COLO829 (cell line): ENCODE measurements at places on chromosomes 4 and X.

- no peak for DNase-seq
Observed at GRCh38 chr4:182231496-182231895, 11.7 kb upstream of the TENM3 start.

DNA sequence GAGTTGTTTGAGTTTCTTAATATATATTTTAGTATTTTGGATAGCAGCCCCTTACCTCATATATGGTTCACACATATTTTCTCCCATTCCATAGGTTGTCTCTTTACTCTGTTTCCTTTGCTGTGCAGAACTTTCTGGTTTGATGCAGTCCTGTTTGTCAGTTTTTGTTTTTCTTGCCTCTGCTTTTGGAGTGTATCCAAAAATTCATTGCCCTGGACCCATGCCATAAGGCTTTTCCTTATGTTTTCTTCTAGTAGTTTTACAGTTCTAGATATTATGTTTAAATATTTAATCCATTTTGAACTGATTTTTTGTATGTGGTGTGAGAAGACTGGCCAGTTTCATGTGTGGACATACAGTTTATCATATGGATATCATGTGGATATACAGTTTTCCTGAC, 58.5 kb upstream of the NUDT6 start:
- no peak for DNase-seq

- DNase-seq, result peak; percentile 64
Observed at GRCh38 chr4:108702960-108703359, 52.6 kb downstream of the OSTC start.

DNA sequence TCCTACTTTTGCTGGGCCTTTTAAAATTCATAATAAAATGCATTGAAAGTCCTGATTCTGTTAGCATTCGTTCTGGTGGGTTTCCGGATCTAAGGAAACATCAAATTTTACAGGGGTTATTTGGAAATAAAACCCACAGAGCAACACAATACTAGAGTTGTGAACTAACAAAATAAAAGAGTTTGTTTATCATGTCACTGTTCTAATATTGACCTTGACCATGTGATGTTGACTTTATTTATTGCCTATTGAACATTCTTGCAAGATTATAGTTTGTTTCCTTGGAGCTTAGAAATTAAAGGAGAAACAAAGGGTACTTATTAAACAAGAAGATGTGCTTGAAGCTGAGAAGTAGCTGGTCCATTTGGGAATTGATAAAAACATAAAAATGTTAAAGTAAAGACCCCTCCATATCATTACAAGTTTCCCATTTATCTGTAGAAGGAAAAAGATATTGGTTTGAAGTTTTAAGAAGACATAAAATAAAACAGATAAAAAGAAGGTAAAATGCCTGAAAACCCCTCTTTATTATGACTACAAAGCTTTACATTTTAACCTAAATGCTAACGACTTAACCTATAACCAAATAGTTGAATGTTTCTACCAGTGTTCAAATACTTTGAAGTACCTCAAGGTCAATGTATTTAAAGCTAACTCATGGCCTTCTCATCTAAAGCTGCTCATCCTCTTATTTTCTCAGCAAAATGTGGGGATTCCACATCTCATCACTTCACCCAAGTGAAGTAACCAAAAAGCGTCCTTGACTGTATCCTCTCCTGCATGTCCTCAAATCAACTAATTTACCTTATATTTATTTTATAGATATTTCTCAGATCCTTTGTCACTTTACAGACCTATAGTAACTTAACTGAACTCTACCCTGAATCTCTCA, 179.6 kb downstream of the GASK1B start:
- DNase-seq, result no peak

GRCh38 chrX:9635368-9635767, 130.3 kb downstream of the GPR143 start:
- DNase-seq, result no peak

DNA sequence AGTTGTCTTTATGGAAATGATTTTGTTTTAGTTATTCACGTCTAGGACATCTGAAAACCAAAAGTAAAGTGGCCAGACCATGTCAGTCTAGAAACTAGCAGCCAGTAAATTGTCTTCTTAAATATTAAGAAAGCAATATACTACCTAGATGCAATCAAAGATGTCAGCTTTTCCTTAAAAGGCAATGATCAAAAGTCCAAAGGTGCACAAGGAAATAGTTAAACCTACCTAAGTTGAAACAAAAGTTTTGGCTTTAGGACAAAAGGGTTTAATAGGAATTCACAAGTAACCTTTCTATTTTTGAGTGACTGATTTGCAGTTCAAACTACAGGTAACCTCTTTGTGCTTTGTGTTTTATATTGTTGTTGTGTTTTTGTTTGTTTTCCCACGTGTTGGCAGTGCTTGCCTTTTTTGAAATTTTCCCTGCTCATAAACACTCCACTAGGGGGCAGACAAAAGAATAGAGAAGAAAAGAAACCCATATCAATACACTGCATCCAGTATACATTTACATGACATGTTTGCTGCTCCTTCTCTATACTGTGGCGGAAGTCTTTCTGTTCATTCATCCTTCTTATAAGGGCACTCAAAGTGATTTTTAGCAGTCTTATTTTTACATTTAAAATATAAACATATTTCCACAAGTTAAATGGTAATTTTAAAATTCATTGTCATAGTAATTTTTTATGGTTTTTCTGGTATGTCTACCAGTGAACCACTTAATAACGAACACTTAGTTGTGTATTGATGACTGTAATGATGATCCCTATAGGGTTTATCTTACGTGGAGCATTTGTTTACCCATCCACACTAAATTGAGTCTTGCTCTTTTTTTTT, 62.7 kb downstream of the GAB1 start:
- no peak for DNase-seq

DNA sequence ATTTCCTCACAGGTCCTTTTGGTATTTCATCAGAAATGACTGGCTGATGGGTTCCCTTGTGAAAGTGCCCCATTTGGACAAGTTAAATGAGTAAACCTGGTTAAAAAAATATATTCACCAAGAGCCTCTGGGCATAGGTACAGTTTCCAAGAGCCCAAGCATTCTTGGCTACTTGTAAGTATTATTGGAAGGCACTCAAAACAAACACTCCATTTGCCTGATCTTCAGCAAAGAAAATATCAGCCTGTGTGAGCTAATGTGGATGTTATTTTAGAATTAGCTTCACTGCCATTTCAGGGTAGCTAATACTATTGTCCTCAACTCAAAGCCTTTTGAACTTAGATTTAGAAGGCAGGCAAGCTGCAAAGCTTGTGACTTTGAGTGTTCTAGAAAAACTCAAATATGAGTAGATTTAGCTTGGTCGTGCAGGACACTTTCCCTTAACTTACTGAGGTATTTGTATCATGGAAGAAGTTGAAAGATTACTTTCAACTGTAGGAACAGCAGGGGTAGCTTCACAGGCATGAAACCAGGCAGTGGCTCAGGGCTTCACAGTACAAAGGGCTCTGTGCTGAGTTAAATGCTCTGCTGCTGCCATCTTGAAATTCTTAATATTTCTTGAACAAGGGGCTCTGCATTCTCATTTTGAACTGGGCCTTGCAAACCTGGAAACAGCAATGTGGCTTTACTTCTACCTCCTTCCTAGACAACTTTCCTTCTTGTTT, 177.2 kb downstream of the AMELX start:
- no peak for DNase-seq

DNA sequence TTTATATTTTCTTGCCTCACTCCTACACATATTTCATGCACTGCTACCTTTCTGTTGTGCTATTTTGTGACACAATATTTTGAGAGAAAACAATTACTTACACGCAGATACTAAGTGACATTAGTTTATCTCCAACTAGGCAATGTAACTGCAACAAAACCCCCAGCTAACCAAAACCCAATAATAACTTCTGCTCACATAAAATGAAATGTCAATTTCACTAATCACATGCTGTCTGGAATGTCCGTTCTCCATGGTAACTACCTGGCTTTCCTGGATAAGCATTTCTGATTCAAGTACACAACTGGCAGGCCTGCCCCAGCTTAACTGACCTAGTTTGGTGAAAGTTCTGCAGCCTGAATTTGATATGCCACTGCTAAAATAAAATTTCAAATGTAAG, 313.5 kb downstream of the TMA16 start:
- no peak for DNase-seq

DNA sequence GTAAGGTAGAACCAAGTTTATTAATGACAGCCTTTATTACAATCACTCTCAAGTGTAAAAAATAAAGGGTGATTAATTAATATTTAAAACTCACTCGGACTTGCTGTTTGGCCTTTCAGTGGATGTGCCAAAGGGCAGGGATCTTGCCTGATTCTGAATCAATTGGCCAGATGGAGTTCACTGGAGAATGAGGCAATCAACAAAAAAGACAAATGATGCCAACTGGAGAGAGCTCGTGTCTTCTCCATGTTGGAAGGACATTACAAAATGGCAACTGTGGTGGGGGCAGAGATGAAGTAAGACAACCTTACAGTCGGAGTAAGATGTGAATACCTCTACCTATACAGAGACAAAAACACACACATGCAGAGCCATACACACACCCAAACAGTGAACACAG, 188.0 kb downstream of the TSPAN5 start:
- DNase-seq, result no peak

- DNase-seq, result no peak
Observed at GRCh38 chr4:183411291-183411861, 33.1 kb upstream of the CDKN2AIP start.

GRCh38 chr4:180106997-180107396, 2136.2 kb upstream of the TENM3 start:
- DNase-seq, result no peak

DNA sequence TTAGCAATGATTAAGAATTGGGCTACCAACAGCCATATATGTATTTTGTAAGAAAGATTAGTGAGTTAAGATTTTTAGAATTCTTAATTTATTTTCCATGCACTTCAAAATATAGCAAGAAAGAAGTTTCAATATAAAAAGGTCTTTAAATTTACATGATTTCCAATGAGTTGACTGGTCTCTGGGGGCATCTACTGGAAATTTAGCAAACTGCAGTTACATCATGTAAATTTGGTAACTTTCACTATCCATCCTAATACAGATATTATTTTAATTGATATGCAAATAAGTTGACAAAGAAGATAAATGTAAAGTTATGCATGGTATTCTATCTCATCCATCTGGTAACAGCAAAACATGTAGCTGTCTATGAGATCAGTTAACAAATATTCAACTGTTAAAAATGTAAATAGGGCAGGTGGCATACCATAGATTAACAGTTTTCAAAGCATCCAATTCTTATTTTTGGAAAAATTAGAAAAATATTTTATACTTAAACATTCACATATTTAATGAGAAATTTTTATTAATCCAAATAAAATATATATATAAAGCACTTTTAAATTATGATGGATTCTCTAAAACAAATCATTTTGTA, 29.1 kb downstream of the TTC29 start:
- peak; percentile 45 for DNase-seq

DNA sequence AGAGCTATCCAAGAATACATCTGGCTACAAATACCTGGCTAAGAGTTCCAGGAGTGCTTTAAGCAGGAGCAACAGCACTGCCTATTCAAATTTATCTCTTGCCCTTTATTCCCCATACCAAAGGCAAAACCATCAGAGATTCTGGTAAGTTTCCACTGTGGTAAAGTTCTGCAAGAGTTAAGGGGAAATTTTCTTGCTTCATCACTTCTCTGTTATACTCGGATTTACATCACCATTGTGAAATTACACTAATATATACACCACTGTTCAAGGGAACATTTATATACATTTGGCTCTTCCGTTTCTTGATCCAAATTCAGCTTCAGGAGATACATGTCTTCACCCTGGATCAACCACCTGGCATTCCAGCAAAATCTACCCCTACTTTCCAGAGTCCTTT, 70.8 kb upstream of the PTPN13 start:
- no peak for DNase-seq

DNA sequence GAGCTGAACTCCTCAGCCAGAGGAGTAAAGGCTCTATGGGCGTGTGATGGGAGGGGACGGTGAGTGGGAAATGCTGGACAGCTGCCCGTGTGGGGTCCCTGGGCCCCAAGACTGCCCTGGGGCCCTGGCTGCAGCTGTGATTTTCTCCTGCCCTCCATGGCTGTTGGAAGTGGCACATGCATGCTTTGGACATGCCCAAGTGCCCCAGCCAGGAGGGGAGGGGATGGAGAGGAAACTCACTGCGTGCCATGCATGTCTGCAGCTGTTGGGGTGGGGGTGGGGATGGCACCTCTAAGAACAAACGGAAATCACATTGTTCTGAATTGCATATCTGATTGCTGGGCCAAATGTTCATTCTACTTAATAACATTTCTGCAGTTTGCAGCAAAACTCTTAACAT, 52.4 kb downstream of the MID2 start:
- DNase-seq, result no peak

- DNase-seq, result no peak
Observed at GRCh38 chrX:46262304-46262703, 282.9 kb downstream of the ZNF674 start.

- DNase-seq, result peak; percentile 58
Observed at GRCh38 chr4:86895692-86896488, 3.7 kb upstream of the C4orf36 start.

DNA sequence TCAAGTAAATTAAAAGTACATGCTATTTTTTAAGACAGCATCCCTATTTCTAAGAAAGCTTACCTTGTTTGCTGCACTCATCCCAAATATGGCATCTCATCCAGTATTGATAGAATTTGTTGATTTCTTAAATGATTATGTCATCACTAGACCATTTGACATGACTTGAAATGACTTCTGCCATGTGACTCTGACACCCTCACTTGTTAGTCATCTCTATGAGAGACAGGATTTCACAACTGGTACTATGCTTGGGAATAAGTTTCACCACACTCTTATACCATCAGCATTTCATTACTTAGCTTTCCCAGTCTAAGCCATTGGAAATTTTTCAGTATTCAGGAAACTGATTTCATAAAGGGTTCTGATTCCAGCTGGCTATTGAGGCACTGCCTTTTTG, 55.3 kb downstream of the TMPRSS11F start:
- no peak for DNase-seq

DNA sequence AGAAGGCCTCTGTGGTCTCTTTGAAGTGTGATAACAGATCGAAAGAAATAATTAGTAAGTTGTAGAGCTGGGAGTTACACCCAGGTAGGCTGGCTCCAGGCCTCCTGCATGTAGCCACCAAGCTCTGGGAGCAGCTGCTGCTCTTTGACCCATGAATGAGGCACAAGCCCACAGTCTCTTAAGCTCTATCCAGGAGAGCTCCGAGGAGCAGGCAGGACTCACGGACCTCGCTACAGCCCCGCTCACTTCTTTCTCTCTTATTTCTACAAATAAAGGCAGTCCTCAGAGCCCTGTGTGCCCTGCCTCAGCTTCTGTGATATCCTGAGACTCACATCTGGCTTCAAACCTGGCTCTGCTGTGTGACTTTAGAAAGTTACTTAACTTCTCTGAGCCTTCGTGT, 86.9 kb downstream of the EVC start:
- no peak for DNase-seq
